Vagina (tissue), 2 donors: ENCODE measurements at places on chromosomes 3 and 15.

- H3K4me3 ChIP-seq = no peak overlapping the region
- no peak for DNase-seq
- H3K27ac ChIP-seq = no peak overlapping the region
- no peaks in the 10 kb centered on the region for H3K4me1 ChIP-seq
These were observed 93.5 kb downstream of the RFX7 start for GRCh38 chr15:56150204-56150603.

- no peaks in the 10 kb centered on the region for H3K4me1 ChIP-seq
- no peak for DNase-seq
- no peak overlapping the region for H3K27ac ChIP-seq
- no peaks in the 10 kb centered on the region for H3K27me3 ChIP-seq
- no peaks in the 10 kb centered on the region for H3K36me3 ChIP-seq
These were observed 30.3 kb upstream of the GADL1 start for GRCh38 chr3:30924763-30925162.

DNA sequence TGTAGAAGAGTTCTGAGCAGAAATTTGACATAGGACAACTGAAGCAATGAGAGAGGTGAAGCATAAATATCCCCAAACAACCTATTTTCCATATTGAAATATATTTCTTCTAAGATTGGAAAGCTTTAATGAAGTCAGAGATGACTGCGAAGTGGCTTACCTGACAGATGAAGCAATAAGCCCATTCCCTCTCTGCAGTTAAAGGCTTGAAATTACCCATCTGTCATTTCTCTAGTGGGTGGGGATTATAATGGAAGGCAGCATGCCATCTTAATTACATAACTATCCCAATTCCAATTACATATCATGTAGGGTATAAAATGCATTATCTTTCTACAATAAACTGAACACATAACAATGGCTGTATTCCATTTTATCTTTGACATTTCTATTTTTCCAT is 1070.5 kb downstream of the SI start:
- no peaks in the 10 kb centered on the region for H3K4me1 ChIP-seq
- H3K27me3 ChIP-seq = no peaks in the 10 kb centered on the region
- no peak for DNase-seq
- H3K27ac ChIP-seq = no peak overlapping the region

DNA sequence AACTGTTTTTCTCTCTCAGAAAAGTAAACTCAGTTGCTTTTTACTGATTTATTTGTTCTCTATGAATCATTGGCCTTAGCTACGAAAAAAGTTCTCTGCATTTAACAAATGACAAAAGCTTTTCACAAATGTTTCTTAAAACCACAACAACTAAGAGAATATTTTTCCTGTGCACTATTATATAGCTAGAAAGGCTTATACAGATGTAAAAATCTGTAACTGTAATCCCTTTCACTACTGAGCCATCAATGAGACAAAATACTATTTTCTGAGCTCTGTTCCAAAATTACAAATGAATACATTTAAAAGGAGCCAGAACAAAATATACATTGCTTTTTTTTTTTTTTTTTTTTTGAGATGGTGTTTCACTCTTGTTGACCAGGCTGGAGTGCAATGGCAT is 45.6 kb upstream of the PYGO1 start:
- no peaks in the 10 kb centered on the region for H3K36me3 ChIP-seq
- DNase-seq = no peak
- H3K4me1 ChIP-seq = no peaks in the 10 kb centered on the region
- no peaks in the 10 kb centered on the region for H3K27me3 ChIP-seq

- no peak overlapping the region for H3K27ac ChIP-seq
- H3K27me3 ChIP-seq = no peaks in the 10 kb centered on the region
- DNase-seq = no peak
- H3K36me3 ChIP-seq = no peaks in the 10 kb centered on the region
- no peak overlapping the region for H3K4me3 ChIP-seq
These were observed 412.3 kb upstream of the TPRG1 start for GRCh38 chr3:188759336-188760005.

- H3K36me3 ChIP-seq = no peaks in the 10 kb centered on the region
- peak overlapping the region; percentile 96 for H3K4me3 ChIP-seq
- DNase-seq = no peak
- no peaks in the 10 kb centered on the region for H3K27me3 ChIP-seq
These were observed 1.2 kb downstream of the NR2C2 start for GRCh38 chr3:14948609-14949038.
